ENCODE measurements at places on chromosomes 4 and X.
A peak's percentile ranks its signal among the peaks of the same experiment; 100 is the strongest.

DNA sequence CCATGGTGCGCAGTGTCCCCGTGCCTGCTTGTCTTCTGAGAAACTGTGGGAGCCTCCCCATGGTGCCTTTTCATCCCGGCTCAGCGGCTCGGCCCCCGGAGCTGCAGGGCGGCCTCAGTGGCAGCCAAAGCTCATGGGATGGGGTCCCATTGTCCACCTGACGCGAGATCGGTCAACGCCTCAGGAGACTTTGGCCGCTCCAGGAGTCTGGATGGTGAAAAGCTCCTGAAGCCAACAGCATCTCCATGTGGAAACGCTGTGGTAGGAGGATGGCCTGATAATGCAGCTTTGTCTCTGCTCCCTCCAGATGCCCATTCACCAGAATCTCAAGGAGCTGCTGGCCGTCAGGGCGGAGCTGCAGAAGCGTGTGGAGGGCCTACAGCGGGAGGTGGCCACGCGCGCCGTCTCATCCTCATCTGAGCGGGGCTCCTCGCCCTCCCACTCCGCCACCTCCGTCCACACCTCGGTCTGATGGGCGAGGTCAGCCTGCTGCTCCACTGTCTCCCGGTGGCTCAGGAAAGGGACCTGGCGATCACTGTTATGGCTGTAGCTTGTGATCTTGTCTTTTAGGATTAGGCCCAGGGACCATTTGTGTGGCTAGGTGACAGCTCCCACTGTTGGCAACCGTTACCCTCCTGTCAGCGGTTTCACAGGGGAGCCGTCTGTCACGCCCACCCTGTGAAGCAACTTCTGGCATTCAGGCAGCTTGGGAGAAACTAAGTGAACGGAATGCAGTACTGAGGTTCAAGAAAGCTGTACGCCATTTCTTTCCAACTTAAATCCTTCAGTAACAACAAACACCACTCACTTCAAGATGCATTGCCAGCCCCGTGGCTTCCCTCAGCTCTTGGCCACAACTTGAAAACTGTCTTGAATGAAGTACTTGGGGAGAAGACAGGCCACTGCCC lies 69.3 kb downstream of the MTMR1 start:
- DNase-seq: no peak

- DNase-seq: no peak
Measured at GRCh38 chr4:1466034-1466862, 60.0 kb upstream of the NKX1-1 start.

DNA sequence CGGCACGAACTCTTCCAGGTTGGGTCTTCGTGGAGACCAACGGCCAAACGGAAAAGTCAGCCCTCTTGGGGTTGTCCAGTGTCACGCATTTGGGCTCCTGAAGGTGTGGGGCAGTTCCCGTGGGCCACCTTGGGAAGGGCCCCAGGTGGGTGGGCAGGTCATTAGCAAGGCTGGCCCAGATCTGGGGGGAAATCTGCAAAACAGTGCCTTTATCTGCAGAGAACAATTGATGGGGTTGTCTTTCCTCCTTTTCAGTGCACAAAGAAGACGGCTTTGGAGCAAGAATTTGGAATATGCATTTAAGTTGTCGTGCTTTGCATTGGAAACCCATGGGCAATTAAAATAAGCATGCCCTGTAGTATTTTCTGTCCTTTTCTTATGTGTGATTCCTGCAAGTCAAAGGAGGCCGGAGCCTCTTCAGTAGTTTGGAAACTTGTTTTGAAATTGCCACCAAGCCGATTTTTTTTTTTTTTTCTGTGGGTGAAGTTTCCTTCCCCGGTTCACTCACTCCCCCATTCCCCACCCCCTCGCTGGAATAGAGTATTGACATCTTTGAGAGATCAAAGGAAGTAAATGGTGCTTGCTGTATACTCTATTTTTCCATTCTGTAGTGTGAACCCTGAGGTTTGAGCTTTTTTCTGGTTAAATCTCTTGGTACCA lies 9.8 kb downstream of the ZIC3 start:
- no peak for DNase-seq

- DNase-seq: peak; percentile 13
Measured at GRCh38 chr4:55435141-55435841, 39.5 kb downstream of the TMEM165 start.
